ENCODE measurements at places on chromosomes 13 and 19.

DNA sequence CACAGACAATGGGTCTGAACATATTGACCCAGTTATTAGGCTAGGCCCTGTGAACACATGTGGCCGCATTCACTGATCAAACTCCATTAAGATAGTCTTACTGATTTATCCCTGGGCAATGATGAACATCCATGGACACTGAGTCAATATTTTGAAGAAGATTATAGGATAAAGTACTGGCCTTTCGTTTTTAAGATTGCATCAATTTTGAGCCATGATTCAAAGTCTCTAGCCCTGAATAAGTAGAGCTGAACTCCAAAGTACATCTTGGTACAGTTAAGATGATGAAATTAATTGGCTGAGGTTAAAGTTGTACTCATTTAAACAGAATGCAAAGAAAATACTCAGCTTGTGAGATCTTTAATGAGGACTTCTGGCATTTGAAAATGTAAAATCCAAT, 1581.9 kb downstream of the EFNB2 start:
- DNase-seq: no peak

DNA sequence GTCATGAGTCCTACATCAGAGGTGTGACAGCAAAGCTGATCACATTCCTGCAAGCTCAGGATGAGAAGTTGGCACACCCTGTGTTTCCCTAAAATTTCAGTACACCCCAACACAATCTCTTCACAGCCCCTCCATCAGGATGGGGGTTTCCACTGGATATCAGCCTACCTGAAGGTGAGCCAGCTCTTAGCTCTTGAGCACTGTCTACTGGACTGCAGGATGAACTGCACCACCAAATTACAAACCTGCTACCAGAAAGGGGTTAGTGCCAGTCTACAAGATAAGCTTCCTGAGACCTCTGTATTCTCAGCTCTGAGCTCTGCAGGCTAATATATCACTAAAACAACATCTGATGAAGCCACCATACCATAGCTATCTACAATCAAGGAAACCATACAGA, 1616.2 kb upstream of the SPRY2 start:
- DNase-seq: no peak

DNA sequence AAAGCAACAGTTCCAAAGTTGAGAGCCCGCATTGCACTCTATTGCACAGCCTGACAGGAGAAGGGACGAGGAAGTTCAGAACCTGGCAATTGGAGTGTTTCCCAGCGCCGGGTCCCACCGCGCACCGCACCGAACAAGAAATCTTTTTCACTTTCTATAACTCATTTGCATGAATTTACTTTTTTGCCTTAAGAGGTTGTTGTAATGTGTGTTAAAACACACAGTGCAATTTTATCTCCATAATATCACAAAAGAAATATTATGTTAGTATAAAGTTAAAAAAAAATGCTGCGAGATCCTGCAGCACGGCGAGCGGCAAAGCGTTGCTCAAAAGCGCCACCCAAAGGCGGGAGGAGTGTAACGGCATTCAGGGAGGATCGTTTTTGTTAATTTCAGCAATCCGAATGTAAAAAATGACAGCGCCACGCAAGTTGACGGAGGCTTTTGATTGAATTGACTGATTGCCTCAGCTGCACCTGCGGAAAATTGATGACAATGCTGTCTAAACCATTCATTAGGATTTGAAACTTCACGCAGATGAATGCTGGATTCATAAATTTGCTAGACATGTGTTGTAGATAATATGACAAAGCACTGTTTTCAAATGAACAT, 303.6 kb upstream of the ZNF507 start:
- DNase-seq: peak; percentile 71

DNA sequence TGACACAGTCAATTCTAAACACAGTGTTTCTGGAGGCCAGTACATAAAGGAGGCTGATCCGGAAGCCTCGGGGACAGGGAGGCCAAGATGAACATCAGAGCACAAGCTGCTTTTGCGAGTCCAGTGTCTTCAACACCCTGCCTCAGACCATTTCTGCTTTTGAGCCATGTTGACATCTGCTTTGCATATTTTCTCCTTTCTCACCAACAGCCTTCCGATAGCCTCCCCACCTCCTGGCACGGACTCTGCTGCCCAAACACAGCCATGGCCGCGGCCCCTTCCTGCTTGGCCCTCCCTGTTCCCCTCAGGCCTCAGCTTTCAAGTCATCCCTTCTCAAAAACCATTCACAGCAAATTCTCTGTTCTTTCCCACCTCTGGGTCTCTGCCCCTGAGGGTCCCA, 3.6 kb downstream of the LRRC25 start:
- no peak for DNase-seq

GRCh38 chr19:12885749-12886650, 1.0 kb downstream of the KLF1 start:
- DNase-seq: no peak

- DNase-seq: no peak
Observed at GRCh38 chr13:98108341-98108740, 34.6 kb upstream of the FARP1 start.

DNA sequence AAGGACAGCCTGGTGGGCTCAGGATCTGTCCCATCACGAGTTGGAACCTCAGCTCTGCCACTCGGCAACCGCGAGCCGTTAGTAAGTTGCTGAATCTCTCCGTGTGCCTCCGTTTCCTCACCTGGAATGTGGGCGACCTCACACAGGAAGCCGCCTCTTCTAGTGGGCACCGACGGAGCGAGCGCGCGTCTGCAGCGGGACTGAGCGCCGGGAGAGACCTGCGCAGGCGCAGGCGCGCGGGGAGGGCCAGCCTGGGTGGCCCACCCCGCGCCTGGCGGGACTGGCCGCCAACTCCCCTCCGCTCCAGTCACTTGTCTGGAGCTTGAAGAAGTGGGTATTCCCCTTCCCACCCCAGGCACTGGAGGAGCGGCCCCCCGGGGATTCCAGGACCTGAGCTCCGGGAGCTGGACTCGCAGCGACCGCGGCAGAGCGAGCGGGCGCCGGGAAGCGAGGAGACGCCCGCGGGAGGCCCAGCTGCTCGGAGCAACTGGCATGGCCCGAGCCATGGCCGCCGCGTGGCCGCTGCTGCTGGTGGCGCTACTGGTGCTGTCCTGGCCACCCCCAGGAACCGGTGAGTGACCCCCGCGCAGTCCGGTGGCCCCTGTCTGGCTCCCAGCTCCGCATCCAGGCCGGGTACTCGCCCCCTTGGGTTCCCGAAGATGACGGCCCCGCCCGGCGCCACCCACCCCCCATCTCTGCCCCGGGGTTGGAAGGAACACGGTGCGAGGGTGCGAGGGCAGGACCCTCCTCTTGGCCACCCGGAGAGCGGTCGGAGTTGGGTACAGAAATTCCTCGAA, at the start of gene PVR:
PVR (plus strand) TSS at position 306 of the 797 bp plus-strand sequence; CDS start at position 493, 187 bp downstream.
- DNase-seq: peak; percentile 68

GRCh38 chr19:49425922-49426592, 869 bp downstream of the GFY start:
- peak; percentile 68 for DNase-seq

GRCh38 chr19:56069642-56070041, 51.5 kb downstream of the ZNF787 start:
- no peak for DNase-seq

DNA sequence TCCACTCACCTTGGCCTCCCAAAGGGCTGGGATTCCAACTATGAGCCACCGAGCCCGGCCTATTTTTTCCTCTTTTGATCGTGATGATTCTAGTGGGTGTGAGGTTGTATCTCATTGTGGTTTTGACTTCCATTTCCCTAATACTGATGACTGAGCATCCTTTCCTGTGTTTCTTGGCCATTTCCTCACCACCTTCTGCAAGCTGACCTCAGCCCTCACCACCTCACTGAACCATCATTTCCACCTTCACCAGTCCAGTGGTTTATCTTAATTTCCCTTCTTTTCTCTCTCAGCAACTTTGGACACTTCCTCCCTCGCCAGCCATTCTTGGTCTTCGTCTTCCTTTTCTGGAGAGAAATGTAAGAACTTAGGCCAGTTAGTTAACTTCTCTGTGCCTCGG, 13.0 kb upstream of the BICRA start:
- DNase-seq: no peak

- DNase-seq: no peak
Observed at GRCh38 chr13:36767276-36767675, 51.7 kb upstream of the RFXAP start.

GRCh38 chr19:4199699-4200293, 17.3 kb downstream of the ANKRD24 start:
- DNase-seq: no peak

GRCh38 chr19:4032436-4032835, 24.9 kb downstream of the PIAS4 start:
- DNase-seq: no peak

GRCh38 chr19:38265213-38265861, 964 bp downstream of the SPINT2 start:
- DNase-seq: no peak

DNA sequence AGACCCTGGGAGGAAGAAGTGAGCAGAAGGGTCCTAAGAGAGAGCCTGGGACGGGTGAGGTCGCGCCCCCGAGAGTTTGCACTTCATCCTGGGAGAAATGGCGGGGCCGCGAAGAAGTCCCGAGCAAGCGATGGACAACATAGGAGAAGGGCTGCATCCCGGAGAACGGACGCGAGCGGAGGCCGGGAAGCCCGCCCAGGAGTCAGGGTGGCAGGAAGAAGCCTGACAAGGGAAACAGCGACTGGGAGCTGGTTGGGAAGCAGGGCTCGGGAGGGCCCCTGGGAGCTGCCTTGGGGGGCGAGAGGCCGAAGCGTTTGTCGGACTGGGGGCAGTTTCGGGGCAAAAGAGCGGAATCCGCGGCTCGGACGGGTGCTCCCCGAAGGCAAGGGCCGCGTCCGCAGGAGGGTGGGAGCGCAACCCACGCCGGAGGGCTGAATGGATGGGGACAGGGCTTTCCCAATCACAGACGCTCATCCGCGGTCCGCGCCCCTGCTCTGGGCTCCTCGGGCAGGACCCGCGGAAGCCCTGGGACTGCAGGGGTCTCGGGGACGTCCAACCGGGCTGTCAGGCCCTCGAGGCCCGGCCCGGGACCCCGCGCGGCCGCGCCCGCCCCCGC, 469 bp downstream of the ABHD17A start:
- DNase-seq: peak; percentile 32

DNA sequence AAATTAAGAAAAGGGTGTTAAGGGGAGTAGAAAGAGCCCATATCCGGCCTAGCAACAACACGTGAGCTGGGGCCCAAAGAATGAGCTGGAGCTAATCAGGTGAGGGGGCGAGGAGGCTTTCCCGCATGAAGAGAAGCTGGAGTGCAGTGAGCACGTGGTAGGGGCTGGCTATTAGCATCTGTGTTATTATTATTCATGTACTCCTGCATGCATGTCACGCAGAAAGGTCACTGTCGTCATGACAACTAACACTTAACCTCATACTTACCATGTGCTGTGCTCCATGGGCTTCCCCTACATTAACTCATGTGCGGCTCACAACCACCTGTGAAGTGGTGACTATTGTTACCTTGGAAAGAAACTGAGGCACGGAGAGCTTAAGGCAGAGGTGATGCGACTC, 227.6 kb upstream of the UBL3 start:
- DNase-seq: no peak

GRCh38 chr19:13016245-13016627, 21.0 kb downstream of the NFIX start:
- DNase-seq: no peak

GRCh38 chr13:25136880-25137787, 35.0 kb downstream of the AMER2 start:
- DNase-seq: no peak

GRCh38 chr13:72648513-72649065, 78.8 kb downstream of the MZT1 start:
- no peak for DNase-seq

DNA sequence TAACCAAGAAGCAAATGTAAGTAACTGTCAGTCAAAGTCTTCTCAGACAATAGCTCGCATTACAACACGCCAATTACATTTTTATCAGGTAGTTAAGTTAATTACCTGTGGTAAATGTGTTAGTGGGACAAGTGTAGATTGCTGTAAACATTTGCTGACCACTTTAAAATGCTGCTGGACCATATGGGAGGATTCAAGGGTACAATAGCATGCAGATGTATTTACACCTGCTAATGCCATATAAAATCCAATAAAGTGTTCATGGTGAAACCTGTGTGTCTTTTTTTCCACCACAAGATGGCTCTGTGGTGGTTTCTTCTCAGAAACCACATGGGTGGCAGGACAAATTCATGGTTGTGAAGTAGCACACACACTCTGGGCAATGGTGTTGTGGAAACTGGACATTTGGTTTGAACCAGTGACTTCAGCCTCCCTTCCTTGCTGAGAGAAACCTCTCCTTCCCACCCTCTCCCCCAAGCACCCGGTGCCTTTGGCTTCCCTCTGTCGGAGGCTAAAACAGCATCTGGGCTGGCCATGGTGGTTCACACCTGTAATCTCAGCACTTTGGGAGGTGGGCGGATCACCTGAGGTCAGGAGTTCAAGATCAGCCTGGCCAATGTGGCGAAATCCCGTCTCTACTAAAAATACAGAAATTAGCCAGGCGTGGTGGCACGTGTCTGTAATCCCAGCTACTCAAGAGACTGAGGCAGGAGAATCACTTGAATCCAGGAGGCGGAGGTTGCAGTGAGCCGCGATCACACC, 18.1 kb upstream of the GTF3A start:
- DNase-seq: peak; percentile 40

GRCh38 chr13:112200200-112200599, 133.3 kb downstream of the SOX1 start:
- DNase-seq: no peak

DNA sequence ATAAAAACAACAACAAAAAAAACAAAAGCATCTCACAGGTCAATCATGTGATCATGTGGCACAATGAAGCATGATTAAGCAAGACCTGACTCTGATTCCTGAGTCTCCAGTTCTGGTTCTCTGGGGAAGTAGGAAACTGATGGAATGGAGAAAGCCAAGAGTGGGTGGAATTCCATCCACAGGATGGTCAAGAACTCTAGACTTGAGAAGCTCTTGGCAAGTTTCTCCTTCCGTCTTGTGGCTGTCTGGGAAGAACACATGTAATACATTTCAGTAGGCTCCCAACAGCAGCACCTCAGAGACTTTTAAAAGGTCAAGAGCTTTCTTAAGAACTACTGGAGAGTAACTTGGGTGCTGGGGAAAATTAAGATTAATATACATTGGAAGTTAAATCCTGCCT, 78.6 kb upstream of the TSHZ3 start:
- DNase-seq: no peak

GRCh38 chr13:24671386-24672113, 8.7 kb upstream of the ATP12A start:
- no peak for DNase-seq

- DNase-seq: peak; percentile 79
Observed at GRCh38 chr19:41998246-41999020, 4.4 kb upstream of the ATP1A3 start.

DNA sequence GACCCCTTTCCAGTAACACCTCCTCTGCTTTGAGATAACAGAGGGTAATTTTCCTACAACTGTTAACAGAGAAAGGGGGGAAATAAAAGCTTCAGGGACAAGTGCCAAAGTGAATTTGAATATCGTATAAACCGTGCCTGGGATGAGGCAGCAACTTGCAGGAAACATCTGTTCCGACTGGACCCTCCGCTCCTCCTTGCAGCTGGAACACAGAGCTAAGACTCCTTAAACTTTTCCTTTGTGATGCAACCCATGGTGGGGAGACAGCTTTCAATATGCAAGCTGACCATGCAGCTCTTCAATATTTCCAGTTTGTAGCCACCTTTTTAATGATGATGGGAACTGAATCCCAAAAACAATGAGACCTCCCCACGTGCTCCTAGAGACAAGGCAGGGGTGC, 432.6 kb downstream of the ZNF536 start:
- no peak for DNase-seq

GRCh38 chr19:29311191-29311790, 98.3 kb upstream of the UQCRFS1 start:
- no peak for DNase-seq
